ENCODE measurements at places on chromosomes 1 and 21.

- DNase-seq: no peak
These were observed 419.3 kb downstream of the MATN1 start for GRCh38 chr1:30304080-30304479.

DNA sequence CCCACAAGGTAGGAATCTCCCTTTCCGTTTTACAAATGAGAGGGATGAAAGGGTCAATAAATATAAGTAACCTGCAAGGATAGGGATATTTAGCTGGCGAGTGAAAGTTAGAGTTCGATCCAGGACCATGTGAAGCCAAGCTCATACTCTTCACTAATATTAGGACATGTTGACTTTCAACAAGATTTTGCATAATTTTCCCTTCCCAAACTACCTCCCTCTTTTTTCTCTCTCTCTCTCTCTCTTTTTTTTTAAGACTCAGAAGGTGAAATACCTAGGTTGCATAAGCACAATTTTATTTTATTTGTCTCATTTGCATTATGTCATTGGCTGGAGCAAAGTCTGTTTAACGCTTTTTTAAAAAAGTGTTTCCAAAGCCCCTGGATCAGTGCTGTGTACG lies 8.1 kb upstream of the MT1HL1 start:
- no peak for DNase-seq

GRCh38 chr1:42743317-42744147 lies 3.5 kb upstream of the CLDN19 start:
- no peak for DNase-seq

GRCh38 chr1:87242445-87243185 lies 86.1 kb upstream of the LMO4 start:
- no peak for DNase-seq

- DNase-seq: peak; percentile 27
These were observed 1.0 kb downstream of the PDXK start for GRCh38 chr21:43719748-43720538.

DNA sequence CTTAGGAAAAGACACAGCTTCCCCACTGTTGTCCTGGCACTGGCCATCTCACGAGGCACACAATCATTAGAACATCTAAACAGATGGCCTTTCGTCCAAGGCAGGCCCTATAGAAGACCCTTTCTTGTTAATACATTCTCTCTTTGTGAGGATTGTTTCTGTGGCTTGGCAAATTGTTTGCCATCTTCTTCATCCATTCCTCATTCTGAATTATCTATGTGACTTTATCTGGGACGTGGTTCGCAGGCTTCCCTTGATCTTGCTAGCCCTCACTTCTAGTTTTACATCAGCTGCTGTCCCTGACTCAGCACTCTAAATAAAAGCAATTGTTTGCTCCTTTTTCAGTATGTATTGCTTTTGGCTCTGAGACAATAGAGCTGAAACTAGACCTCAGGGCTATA lies 101.1 kb upstream of the ZC3H11B start:
- DNase-seq: no peak

GRCh38 chr21:32437729-32438128 lies 25.2 kb downstream of the EVA1C start:
- no peak for DNase-seq

Data from GM13977 (cell line).